ENCODE measurements at places on chromosomes 7 and 10.
A peak's percentile ranks its signal among the peaks of the same experiment; 100 is the strongest.

GRCh38 chr7:82049891-82050533 lies 280.2 kb upstream of the HGF start:
- DNase-seq = no peak
- no peaks in the 10 kb centered on the region for H3K4me1 ChIP-seq
- no peaks in the 10 kb centered on the region for H3K36me3 ChIP-seq
- no peak overlapping the region for H3K27ac ChIP-seq

DNA sequence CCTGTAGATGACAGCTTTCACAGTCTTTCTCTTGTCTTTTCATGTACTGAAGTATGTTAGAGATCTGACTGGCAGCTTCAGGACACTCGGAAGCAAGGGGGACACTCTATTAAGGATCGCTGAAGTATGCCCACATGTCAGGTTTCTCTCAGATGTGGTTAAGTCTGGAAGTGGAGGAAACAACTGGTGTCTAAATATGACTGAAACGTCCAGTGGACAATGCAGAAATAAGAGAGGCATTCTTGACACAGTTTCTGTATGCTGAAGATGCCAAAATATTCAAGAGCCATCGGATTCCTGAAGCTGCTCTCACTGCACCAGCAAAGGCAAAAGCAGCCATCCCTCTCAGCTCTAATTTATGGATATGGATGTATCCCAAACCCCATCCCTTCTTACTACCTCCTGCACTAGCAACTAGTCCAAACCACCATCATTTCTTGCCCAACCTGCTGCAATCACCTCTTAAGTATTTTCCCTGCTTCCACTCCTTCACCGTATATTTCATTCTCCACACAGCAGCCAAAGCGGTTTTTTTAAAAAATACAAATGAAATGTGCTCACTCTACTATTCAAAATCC lies 113.4 kb downstream of the REEP3 start:
- H3K4me1 ChIP-seq = peaks cover 4% of the 10 kb centered on the region
- no peaks in the 10 kb centered on the region for H3K27me3 ChIP-seq
- H3K27ac ChIP-seq = no peak overlapping the region

DNA sequence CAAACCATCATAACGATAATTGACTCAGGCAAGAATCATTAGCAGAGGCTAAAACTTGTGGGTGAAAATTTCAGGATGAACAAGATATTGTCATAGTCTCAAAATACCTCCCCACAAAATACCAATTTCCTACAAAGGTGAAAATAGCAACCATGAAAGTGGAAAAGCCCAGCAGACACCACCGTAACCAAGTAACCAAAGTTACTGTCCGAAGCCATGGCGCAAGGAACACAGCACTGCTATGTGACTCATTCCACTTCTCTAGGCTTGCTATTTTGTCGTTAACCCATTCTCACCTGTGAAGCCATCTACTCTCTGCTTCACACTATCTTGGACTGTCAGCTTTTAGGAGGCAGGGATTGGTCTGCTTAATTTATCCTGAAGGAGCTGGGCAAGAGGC lies 113.8 kb upstream of the CACUL1 start:
- peaks cover 6% of the 10 kb centered on the region for H3K4me1 ChIP-seq
- no peak for DNase-seq
- H3K27me3 ChIP-seq = no peaks in the 10 kb centered on the region
- no peak overlapping the region for H3K4me3 ChIP-seq
- H3K36me3 ChIP-seq = no peaks in the 10 kb centered on the region

GRCh38 chr7:101913851-101914250 lies 96.4 kb downstream of the CUX1 start:
- no peak overlapping the region for H3K4me3 ChIP-seq
- H3K4me1 ChIP-seq = peaks cover 3% of the 10 kb centered on the region

- H3K4me1 ChIP-seq = peaks cover 14% of the 10 kb centered on the region
- DNase-seq = no peak
- no peaks in the 10 kb centered on the region for H3K36me3 ChIP-seq
- H3K4me3 ChIP-seq = peak overlapping the region; percentile 86
Measured at GRCh38 chr7:44748948-44749731, 493 bp downstream of the ZMIZ2 start.

DNA sequence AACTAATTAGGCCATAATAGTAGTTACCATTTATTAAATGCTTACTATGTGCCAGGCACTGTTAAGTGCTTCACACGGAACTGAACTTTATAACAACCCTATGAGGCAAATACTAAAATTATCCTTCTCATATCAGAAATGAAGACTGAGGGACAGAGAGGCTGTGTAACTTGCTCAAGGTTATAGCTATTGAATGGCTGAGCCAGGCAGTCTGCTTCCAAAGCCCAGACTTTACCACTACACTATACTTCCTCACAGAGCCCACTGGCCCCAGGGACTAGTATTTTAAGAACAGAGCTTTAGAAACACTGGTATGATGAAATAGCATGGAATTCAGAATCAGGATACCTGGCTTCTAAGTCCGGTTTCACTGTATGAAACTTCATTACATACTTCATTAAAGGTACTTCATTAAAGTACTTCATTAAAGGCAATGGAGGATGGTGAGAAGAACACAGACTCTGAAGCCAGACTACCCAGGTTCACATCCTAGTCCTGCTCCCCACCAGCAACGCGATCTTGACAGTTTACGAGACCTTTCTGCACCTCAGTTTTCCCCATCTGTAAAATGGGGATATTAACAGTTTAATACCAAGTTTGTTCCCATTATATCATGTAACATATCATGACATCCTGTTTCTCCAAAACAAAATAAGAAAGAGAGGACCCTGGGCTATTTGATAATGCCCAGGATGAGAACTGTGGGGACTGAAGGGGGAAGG lies 19.6 kb downstream of the ANXA11 start:
- no peak for DNase-seq
- no peaks in the 10 kb centered on the region for H3K36me3 ChIP-seq
- H3K4me1 ChIP-seq = peaks cover 1% of the 10 kb centered on the region
- no peak overlapping the region for H3K4me3 ChIP-seq
- H3K27me3 ChIP-seq = no peaks in the 10 kb centered on the region
- no peak overlapping the region for H3K27ac ChIP-seq

DNA sequence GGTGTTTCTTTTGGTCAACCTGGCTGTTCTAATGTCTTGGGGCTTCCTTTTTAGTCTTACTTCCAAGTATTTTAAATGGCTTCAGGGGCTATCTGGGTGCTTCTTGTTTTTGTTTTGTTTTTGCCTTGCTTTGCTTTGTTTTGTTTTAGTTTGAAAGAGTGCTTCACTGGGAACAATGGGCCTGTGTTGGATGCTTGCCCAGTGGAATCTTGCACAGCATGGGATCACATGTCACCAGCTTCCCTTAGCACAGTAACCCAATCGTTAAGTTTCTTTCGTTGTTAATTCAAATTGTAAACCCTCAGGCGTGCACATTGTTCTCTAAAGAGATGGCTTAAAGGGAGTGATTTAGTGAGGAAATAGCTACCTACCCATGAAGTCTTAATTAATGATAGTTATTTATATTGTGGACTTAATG lies 8.9 kb downstream of the COL17A1 start:
- H3K27ac ChIP-seq = 0 out of 2 replicates have a peak overlapping the region, but pooled peaks have one; percentile 53
- DNase-seq = peak; percentile 50
- H3K4me1 ChIP-seq = peaks cover 6% of the 10 kb centered on the region
- H3K27me3 ChIP-seq = no peaks in the 10 kb centered on the region

GRCh38 chr7:93756890-93757289 lies 133.7 kb downstream of the TFPI2 start:
- H3K36me3 ChIP-seq = no peaks in the 10 kb centered on the region
- H3K27me3 ChIP-seq = no peaks in the 10 kb centered on the region
- no peak for DNase-seq
- no peak overlapping the region for H3K27ac ChIP-seq
- H3K4me3 ChIP-seq = no peak overlapping the region
